Kidney tubule cell (primary cell): ENCODE measurements at places on chromosomes 3 and 15.

DNA sequence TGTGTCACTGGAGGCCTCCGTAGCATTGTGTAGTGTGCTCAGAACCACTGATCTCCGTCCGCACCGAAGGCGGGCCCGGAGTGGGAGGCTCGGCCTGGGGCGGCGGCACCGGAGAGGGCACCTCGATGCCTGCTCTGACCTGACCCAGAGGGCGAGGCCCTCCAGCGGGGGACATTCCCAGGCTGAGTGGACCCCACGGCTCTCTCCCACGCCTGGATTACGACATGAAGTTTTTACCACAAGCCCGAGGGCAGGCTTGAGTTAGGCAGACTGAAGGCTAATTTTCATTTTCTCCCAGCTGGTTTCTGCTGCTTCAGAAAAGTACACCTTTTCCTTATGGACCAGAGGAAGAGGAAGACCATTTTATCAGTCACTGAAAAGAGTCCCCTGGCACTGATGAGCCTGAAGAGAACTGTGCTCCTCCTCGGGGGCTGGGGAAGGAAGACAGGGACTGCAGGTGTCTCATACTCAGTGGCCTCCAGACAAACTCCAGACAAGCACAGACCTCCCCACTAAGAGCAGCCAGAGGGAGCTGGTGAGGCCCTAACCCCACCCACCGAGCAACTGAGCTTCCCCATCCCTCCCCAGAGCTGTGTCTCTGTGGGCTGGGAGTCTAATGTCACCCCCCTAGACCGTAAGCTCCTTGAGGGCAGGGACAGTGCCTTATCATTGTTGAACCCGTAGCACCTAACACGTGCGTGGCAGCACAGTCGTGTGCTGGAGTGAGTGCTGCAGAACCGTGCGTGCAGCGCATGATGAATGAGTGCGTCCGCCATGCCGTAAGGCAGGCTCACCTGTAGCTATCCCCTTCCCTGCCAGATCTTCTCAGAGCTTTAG, 74.5 kb upstream of the BLM start:
- no peak for DNase-seq

- no peak for DNase-seq
Measured at GRCh38 chr3:113254171-113254947, 43.0 kb downstream of the BOC start.

GRCh38 chr3:19151171-19151570, 2.9 kb downstream of the KCNH8 start:
- DNase-seq: no peak

- peak; percentile 87 for DNase-seq
Measured at GRCh38 chr15:41827880-41828806, at the start of gene JMJD7. TSS of gene JMJD7 (plus strand) at chr15:41828092. CDS start at chr15:41828125, 33 bp downstream.

- DNase-seq: peak; percentile 53
Measured at GRCh38 chr15:71103102-71103676, 12.1 kb upstream of the THSD4 start.

GRCh38 chr15:44676676-44677075, 13.2 kb upstream of the SPG11 start:
- DNase-seq: peak; percentile 5

GRCh38 chr3:153503873-153504272, 341.8 kb downstream of the RAP2B start:
- no peak for DNase-seq

- DNase-seq: no peak
Measured at GRCh38 chr3:23576379-23576959, 229.3 kb upstream of the UBE2E1 start.

DNA sequence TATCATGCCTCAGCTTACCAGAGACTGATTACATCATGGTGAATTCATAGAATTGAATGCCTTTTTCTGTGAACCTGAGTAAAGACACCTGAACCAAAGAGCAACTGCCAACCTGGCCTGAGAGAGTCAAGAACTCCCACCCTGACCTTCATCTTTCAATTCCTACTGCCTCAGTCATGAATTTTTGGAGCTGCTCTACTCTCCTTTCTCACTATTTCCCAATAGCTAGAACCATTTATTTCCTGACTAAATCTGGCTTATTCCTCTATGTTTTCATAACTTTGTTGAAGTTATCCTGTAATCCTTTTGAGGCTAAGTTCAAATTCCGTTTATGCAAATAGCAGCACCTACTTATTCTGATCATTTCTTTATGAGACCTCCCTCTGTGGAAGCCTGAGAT, 712.4 kb upstream of the UBE2E2 start:
- DNase-seq: no peak
